Eye (tissue), 1 donor: ENCODE measurements at places on chromosomes 7 and 10.

DNA sequence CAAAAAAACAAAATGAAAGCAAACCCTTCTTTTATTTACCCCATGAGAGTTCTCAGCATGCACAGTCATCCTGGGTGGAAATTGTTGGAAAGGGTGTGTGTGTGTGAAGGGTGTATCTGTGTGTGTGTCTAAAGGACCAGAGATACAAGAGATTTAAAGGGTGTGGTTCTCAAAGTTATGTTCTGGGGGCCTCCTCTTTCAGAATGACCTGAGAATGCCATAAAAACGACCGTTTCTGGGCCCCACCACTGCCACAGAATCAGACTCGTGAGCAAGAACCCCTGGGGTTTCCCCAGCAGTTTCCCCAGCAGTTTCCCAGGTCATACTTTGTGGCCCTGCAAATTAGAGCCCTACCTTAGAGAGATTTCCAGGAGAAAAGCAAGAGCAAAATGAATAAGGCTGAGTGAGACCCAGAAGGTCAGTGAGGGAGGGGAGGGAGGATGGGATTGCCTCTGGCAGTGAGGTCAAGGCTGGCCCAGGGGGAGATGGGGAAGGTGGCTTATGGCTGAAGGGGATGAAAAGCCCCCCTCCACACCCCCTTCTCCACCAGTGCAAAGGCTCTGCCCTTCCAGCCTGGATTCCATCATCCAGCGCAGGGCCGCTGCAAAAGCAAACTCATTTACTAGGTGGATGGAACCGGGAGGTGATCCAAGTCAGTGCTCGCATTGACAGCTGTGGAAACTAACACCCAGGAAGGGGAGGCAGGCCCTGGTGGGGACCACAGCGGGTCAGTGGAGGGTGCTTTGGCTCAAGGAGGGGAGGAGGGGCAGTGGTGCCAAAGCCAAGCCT is 10.2 kb downstream of the PYROXD2 start:
- DNase-seq = no peak

DNA sequence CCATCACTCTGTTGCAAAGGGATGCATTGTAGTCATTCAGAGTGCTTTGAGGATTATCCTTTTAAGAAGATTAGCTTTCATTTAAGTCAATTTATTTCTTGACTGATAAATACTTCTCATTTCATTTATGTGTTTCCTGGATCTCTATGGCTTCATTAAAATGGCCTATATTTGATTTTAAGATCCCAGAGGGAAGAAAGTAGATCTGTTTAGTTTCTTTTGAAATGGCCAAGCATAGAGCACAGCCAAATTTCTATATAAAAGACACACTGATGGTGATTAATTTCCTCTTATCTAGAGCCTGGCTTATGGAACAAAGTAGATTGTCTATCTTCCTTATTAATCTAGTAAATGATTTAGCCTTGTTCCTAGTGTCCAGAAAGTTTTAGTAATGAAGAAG is 129.7 kb upstream of the CALCR start:
- no peak for DNase-seq

GRCh38 chr7:151905353-151905752 is 28.4 kb upstream of the PRKAG2 start:
- no peak for DNase-seq

- no peak for DNase-seq
Observed at GRCh38 chr7:115417662-115418061, 495.8 kb downstream of the MDFIC start.

GRCh38 chr10:92242910-92243671 is 47.8 kb downstream of the CPEB3 start:
- DNase-seq = peak; percentile 87

GRCh38 chr7:92528958-92529264 is 316 bp downstream of the RBM48 start:
- DNase-seq = no peak
